ENCODE measurements at places on chromosomes 7 and 10.

GRCh38 chr7:50650057-50650664 lies 85.0 kb upstream of the DDC start:
- no peak for DNase-seq

DNA sequence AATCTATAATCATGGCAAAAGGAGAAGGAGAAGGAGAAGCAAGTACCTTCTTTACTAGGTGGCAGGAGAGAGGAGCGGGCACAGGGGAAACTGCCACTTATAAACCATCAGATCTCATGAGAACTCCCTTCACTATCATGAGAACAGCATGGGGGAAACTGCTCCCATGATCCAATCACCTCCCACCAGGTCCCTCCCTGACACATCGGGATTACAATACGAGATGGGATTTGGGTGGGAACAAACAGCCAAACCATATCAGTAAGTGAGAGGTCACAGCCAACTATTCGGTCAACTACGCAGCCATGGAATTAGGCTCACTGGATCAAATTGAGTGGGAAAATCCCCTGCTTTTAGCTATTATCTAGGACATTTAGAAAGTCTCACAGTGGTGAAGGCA lies 54.2 kb upstream of the STEAP1B start:
- DNase-seq: no peak

GRCh38 chr10:120983721-120984120 lies 132.6 kb downstream of the WDR11 start:
- no peak for DNase-seq

DNA sequence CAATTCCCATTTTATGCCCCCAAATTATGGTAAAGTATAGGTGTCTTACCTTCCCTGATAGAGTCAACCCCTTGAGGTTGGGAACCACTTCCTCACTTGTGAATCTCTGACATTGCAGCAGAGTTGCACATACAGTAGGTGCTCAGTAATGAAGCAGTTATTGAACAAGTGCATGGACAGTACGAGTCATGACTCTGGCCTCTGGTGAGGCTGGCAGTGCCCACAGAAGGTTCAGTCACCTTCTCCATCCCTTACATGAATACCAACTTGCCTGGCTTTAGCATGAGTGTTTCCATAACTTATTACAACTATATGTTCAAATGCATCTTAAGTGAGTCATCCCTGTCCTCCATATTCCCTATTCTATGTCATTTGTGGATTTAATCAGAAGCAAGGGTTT lies 340.0 kb downstream of the ELMO1 start:
- DNase-seq: peak; percentile 28

DNA sequence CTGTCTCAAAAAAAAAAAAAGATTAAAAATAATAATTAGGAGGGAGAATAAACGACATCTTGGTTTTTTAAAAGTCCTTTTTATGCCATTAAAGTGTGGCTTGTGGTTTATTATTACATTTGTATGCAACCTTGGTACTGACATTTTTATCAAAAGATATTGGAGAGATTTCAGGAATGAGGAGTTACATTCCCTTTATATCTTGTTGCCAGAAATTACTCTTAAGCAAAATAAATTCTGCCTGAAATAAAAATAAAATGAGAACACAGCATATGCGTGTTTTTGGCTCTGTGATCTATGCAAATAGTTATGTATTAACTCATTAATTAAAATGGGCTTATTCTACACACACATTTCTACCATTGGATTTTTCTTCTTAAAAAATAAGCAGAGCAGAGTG lies 202.4 kb downstream of the BICC1 start:
- peak; percentile 54 for DNase-seq

- DNase-seq: no peak
These were observed 23.1 kb downstream of the RET start for GRCh38 chr10:43099928-43100327.

DNA sequence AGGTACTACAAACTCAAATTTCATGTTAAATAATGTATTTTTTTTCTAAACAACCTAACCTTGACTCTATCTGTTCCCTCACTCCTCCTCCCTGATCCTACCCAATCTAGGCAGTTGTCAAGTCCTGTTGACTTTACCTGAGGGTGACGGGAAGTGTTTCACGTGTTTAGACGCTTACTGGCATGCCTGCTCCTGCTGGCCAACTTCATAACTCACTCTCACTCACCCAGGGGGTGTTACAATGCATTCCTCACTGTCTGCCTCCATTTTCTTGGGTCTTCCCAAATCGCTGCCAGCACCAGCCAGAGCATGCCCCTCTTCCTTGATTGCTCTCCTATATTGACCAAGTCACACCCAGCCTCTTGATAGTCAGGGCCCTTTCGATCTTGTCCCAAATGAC lies 28.3 kb downstream of the CRCP start:
- DNase-seq: no peak

DNA sequence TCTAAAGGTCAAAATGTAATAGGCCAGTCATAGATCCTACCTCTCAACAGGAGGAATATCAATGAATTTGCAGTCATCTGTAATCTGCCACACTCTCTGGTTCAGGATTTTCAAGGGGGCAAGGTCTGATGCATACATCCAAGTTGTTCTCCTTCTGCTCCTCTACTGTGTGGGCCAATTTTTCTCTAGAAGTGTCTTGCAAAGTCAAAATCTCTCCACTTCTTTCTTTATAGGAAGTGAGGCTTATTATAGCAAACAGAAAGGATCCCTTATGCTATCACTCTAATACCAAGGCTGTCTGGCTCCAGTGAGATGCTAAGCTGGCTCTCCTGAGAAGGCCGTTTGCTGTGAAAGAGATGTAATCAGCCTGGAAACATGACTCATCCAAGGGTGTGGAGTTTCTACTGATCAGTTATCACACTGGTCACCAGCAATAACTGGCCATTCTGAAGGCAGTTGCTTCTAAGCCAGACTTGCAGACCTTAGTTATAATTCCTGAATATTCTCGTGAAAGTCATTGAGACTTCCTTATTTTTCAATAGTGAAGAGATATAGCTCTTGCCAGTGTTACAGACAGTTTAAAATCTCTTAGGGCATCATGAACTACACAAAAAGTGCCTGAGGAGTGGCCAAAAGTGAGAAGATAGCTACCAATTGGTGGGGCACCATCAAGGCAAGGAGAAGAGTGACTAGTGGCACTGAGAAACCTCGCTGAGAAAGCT lies 43.2 kb upstream of the LRGUK start:
- DNase-seq: no peak

- no peak for DNase-seq
These were observed 242.3 kb upstream of the FZD1 start for GRCh38 chr7:91021956-91022355.

GRCh38 chr10:80894311-80894791 lies 356.6 kb downstream of the SH2D4B start:
- no peak for DNase-seq

GRCh38 chr7:84200859-84201258 lies 6.3 kb upstream of the SEMA3A start:
- peak; percentile 66 for DNase-seq
